ENCODE measurements at places on chromosomes 7 and 10.

DNA sequence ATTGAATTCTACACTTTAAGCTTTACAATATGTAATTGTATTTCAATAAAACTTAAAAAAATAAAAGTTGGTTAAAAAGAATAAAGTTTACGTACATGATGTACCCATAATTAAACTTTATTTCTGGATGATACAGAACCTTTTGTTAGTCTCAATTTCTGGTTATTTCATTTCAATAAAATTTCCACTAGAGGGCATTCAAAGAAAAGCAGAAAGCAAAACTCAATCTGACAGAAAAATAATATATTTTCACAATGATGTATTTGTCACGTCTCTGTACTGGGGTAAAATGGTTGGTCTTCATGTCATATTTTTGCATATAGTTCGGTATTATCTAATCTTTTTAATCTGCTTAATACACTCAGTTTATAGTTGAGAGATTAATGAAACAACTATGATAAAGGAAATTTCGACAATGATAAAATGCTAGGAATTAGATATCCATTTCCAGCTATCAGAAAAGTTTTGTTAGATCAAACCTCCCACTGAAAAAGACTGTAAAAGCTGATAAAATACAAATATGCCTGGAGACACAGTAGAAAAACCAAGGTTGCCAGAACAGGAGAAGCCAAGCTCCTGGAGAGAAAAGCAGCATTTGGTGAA is 27.4 kb downstream of the ASZ1 start:
- no peak for DNase-seq

DNA sequence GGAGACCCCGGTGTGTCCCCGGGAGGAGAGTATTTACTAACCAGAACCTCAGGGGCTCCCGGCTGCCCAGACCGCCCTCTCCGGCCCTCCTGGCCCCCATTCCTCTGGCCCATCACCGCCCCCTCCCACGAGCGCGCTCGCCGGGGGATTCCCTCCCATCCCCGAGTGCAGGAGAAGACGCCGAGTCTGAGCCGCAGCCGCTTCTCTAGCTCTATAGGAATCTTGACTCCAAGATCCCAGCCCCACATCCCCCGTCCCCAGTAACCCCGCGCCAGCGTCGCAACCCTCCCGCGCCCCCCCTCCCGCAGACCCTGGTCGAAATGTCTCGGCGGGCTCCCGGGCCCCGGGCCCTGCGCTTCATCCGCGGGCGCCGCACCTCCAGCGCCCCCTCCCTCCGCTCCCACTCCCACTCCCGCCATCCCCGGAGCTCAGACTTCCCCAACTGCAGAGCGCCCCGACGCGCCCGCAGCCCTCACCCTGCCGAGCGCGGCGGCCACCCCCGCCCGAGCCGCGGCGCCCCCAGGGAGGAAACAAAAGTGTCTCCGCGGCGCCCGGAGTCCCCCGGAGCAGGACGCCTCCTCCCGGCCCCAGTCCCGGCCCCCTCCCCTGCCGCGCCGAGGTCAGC is 541 bp downstream of the ELMO1 start:
- no peak for DNase-seq

DNA sequence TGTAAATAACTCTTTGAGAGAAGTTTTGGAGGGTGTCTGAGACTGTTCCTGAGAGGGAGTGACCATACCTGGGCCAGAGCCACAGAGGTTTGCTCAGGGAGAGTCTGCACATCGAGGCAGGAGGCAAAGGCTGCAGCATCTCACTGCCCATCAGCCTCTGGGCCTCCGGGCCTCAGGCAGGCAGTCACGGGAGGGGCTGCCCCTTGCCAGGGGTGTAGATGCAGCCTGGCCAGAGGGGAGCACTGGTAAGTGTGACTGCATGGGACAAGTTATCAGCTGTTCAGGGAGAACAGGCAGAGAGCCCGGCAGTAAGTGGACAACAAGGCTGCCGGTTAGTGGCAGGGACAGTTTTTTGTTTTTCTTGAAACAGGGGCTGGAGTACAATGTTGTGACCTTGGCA is 55.9 kb downstream of the ZNF467 start:
- no peak for DNase-seq

DNA sequence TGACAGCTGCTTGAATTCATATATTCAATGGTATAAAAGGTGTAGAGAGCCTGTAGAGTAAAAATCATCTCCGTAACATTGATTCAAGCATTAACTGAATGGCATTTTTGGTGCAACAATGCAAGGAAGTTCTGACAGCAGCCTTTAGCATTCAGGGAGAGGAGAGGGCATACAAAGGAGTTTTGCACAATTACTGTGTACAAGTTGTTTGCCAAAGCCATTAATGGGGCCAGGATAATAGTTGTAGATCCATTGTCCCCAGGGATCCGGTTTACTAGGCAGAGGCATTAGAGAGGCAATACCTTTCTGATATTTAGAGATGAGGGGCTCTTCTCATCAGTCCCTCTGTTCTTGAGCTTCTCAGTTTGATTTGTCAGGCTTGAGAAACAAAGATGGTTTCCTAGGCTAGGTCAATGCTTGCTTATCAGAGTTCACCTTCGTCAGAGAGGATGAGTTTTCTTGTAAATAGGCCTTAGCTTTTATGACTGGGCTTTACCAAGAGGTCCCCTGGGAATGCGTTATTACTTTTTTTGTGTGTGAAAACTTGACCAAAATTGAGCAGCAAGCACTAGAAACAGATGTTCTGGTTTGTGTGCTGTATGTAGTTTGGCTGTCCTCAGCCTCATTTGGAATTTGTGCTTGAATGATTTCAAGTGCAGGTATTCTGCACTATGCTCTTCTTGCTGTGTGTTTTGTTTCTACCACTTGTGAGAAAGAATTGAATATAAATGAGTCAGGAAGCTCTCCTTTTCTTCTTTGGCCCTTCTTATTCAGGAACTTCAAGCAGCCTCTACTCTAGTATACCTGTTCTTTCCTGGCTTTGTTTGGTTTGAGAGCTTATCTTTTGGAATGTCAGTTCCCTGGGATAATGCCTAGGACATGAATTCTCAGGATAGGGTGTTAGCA is 32.0 kb downstream of the SND1 start:
- DNase-seq: no peak

- DNase-seq: no peak
Observed at GRCh38 chr10:48798481-48799254, 114.0 kb downstream of the WDFY4 start.

DNA sequence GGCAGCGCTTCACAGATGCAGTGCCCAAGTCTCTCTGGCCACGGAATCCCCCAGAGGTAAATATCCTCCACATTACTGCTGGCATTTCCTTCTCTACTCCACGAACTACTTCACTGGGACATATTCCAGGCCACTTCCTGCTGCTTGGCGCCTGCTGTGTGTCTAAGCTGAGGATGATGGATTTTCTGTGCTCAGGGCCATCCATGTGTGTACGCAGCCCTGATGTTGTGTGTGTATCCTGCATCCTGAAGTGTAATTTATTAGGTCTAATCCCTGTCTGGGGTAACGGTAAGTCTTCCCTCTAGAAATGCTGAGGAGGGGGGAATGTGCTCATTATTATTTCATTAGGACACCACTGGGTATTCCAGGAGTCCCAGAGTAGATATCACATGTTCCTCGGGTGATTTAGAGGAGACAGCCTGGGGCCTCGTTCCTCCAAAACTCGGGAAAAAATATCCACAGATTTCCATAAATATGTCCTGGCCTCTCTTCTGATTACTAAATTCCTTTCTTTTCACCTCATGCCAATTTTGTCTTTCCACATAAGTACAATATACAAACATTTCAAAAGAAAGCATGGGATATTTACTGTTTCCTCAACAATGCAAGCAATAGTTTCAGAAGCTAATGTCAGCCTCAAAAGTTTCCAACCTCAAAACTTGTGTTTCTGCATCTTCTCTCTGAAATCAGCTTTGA is 25.5 kb upstream of the HABP2 start:
- DNase-seq: no peak

DNA sequence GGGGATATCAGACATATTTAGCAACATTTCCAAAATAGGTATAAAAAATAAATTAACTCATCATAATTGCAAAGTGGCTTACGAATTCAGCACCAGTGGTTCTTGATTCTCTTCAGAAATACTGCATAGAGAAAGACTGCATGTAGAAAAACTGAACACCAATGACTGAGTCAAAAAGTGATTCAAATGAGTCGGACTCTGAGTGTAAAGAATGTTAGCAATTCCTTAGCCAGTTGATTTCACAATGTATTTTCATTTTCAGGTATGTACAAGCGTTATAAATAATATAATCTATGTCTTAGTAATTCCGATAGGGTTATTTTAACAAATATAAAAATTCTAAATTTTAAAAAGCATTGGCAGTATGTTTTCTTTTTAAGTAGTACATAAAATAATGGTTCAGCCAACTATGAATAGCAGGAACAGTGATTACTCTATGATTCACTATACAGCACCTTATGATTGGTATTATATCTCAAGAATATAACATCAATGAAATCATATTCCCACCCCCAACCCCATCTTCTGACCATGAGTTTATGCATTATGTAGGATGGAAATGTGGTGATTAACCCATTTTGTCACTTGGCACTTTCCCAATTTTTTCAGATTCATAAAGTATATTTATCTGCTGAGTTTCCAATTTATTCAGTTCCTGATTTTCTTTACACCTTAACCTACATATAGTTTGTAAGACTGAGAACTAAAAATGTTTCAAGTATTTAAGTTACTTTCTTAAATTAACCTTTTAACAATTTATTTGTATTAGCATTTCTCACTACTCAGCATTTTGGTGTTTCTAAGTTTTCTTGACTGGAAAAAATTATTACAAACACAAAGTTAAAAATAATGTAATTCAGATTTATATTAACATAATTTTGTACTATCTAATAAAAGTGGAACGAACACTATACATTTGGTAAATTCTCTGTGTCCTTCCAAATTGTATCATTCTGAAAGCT is 33.9 kb downstream of the DNAJC1 start:
- DNase-seq: no peak

All from naive thymus-derived CD8-positive, alpha-beta T cell (primary cell).